Fibroblast of villous mesenchyme (primary cell): ENCODE measurements at places on chromosomes 12 and 14. TPM values are rescaled to one million over a fixed set of nuclear protein-coding genes. Genes with fewer than 3 reads are reported as not detected.
A peak's percentile ranks its signal among the peaks of the same experiment; 100 is the strongest.

SALL2 gene
- 3.2 and 3.9 TPM in 2 replicates for total RNA-seq

EIF2S1 gene
- 176 and 221 TPM in 2 replicates for total RNA-seq

DNA sequence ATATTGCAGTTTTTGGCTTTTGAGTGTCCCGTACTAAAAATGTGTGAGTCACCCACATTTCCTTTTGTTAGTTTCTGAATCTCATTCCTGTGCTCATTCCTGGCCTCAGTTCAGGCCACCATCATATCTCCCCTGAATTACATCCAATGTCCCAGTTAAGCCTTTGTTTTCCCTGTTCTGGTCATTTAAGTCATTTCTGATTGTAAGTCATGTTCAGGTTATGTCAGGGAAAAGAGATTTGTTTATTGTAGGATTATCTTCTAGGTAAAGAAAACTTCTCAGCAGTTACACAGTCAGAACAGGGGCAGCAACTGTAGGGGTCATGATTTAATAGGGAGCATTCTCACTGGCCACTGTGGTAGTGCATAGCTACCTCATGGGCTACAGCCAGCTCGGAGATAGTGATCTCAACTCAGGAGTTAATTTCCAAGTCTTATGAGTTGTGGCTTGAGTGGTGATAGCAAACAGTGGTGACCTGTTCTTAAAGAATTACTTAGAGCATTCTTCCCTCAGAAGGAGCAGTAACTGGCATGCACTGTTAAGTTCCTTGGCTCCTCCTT is 6.7 kb downstream of the DDX47 start:
- DNase-seq = peak; percentile 97

- peak; percentile 64 for DNase-seq
Measured at GRCh38 chr12:104182621-104183378, 32.8 kb upstream of the TXNRD1 start.

SPIC gene
- not detected in 2 replicates for total RNA-seq

GRCh38 chr12:132439333-132439904 is 50.5 kb upstream of the FBRSL1 start:
- no peak for DNase-seq

- DNase-seq = peak; percentile 92
Measured at GRCh38 chr12:12333407-12334366, 16.4 kb downstream of the MANSC1 start.

CABP1 gene
- total RNA-seq = not detected in 2 replicates

DNA sequence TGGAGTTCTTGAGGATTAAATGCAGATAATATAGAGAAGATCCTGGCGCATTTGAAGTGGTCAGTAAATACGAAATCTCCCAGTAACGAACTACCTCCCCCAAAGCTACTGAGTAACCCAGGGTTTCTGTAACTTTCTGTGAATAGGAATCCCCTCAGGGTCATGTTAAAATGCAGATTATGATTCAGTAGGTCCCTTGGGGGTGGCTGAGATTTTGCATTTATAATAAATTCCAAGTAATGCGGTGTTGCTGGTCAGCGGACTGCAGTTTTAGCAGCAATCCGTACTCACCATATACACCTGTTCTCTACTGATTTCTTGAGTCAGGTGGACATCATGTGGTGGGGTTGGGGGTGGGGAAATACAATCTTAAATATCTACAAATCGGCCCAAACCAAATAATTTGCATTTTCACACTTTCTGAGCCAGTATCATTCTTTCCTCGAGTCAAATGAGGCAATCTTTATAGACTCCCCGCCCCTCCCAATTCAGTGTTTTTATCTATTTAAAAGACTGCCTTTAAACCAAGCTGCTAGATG is 868 bp downstream of the SPATA7 start:
- no peak for DNase-seq

GRCh38 chr12:74801625-74802024 is 264.0 kb downstream of the ATXN7L3B start:
- DNase-seq = peak; percentile 5

B3GNT4 gene
- under 0.01 TPM in 2 replicates for total RNA-seq

DNA sequence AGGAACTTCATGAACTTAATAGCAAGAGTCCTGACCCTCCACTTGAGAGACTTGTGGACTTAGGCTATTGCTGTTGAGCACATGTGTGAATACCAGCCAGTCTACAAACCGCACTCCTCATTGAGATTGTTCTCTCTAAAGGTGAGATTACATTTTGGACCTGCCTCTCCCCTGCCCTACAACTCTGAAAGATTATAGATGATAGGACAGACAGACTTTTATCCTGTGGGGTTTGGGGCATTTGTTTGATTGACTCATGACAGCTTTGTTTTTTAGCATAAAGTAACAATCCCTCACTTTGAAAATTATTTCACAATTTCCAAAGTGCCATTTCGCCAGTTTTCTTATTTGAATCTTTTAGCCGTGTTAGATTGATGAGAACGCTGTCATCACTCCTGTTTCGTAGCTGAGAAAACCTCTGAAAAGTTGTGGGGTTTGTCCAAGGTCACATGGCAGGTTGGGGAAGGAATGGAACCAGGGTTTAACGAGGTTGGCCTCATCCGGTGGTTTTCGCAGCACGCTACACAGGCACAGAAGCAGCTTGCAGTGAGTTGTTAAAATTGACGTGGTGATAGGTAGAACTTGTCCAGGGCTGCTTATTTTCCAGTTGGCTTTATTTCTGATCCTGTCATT is 836 bp downstream of the EVL start:
- peak; percentile 88 for DNase-seq

MMP14 gene
- total RNA-seq = 188 and 327 TPM in 2 replicates

- DNase-seq = peak; percentile 56
Measured at GRCh38 chr14:50018201-50018932, 98.0 kb downstream of the VCPKMT start.

PAX9 gene
- not detected in 2 replicates for total RNA-seq

- DNase-seq = no peak
Measured at GRCh38 chr12:102946042-102946441, 11.4 kb upstream of the ASCL1 start.

LRRC9 gene
- under 0.01 TPM in 2 replicates for total RNA-seq

DNA sequence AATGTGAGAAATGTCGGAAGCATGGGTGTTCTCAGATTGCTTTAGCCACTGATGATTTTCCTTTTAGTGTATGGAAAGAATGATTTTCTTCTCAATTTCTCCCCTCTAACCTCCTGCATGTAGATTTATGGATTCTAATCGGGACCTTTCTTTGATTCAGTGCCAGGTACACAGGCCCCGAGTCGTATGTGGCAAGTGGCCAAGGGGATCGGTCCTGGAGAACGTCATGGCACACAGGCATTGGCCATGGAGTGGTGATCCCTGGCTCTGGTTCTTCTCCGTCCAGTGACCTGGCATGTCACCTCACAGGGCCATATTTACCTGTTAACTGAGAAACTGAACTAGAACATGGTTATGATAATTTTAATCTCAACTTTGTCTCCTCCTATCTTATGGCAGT is 58.1 kb downstream of the ETV6 start:
- DNase-seq = no peak

DNA sequence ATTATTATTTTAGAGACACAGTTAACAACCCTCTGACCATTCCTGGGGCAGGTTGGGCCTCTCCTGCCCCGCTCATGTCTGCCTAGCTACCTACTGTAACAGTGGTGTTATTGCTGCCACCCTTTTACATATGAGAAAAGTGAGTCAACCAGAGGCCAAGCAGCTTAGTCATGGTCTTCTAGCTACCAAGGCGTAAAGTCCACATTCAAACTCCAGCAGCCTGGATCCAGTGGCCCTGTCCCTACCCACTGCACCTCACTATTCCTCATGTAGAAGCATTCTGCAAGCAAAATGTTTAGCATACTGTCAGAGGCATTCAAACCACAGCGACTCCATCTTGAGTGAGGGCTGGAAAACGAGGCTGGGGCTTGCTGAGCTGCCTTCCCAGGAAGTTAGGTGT is 95.8 kb downstream of the SLC15A4 start:
- no peak for DNase-seq

REM2 gene
- under 0.01 and 0.43 TPM in 2 replicates for total RNA-seq
